ENCODE measurements at places on chromosomes 13 and 19.

- DNase-seq, result no peak
Observed at GRCh38 chr19:47637550-47637949, 28.6 kb downstream of the BICRA start.

DNA sequence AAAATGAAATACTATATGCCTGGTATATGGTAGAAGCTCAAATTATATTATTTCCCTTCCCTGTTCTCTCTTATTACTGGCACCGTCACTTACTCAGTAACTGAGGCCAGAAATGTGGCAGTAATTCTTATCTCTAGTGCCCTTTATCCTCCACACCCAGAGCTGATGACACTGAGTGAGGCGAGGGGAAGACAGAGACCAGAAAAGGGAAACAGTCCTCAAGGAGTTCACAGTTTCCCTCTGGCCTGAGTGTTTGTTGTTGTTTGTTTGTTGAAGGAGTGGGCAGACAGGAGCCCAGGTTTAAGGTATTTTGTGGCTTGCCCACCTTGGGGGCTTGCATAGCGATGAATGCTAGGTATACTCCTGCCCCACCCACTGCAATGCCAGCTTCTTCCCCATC, 101.5 kb upstream of the FNDC3A start:
- DNase-seq, result no peak

DNA sequence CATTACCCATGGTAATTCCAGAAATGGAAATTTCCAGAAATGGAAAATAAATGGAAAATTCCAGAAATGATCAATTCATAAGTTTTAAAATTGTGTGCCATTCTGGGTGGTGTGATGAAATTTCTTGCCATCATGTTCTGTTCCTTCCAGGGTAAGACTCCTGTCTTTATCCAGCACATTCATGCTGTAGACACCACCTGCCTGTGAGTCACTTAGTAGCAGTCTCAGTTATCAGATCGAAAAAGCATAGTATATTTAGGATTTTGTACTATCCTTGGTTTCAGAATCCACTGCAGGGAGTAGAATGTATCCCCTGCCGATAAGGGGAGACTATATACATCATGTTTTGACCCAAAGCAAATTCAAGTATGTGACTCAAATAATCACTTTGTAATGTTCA, 26.7 kb upstream of the CSNK1A1L start:
- no peak for DNase-seq

DNA sequence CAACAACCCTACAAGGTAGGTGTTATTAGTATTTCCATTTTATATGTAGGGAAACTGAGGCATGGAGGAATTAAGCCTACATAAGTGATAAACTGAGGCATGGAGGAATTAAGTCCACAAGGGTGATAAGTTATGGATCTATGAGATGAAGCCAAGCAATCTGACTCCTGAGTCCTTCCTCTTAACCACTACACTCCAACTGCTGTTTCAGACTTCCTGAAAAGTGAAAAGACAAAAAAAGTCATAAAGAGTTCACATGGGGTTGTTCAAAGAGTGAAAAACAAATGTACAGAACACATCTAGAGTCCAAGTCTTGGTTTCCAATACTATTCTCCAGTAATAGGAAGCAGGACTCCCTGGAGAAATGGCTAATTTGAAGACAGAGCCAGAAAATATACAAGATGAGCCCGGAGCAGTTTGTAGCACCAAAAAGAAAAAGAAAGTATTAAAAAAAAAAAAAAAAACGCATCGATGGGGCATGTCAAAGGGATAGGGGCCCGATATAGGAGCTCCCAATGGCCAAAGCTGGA, 12.1 kb downstream of the CRYL1 start:
- DNase-seq, result no peak

DNA sequence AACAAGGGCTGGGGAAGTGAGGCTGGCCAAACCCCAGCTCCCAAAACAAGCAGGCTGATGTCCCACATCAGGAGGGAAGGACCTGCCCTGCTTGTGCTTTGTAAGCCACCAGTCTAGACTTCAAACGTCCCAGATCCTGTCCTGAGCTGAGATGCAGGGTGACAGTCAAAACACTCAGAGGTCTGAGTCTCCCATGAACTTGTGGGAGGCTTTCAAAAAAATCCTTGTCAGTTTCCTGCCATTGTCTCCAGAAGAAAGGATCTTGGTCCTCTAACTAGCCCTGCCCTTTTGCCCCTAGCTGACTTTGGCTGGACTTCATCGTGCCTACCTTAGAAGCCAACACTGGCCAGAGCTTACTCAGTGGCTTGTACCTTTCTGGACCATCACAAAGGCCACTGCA, 43.3 kb downstream of the DZIP1 start:
- DNase-seq, result no peak

GRCh38 chr13:26019881-26020870, 31.6 kb downstream of the SHISA2 start:
- DNase-seq, result no peak

- peak; percentile 33 for DNase-seq
Observed at GRCh38 chr19:41998246-41999020, 4.4 kb upstream of the ATP1A3 start.

- DNase-seq, result no peak
Observed at GRCh38 chr13:47463726-47464125, 537.3 kb downstream of the SUCLA2 start.

Data from right cardiac atrium (tissue), 5 donors.